ENCODE measurements at places on chromosomes 13 and 19.

DNA sequence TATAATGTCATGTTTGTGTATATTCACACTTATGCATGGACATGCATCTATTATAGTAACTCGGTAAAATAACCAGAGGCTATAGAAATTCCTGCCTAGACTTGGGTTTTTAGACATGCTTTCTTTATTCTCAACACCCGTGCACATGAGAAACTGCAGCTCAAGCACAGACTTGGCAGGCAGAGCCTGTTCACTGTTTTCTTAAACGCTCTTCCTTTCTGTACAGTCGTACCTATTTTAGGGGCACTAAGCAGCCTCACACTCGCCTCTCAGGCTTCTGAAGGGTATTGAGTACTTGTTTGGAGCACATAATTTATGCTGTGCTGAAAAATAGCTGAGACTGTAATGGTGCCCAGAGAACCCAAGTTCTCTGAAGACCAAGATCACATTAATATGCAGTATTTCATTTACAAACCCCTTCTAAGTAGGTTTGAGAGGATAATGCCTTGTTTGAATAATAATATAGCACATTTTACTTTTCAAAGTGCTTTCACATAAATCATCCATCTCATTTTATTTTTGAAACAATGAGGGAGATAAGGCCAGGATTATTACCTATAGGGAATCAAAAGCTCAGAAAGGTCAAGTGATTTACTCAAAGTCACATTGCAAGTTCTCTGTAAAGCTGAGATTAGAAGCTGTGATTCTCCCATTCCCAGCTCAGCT lies 429.9 kb downstream of the SPRY2 start:
- no peak for DNase-seq

GRCh38 chr19:18049385-18049784 lies 37.3 kb downstream of the IL12RB1 start:
- DNase-seq, result no peak

- no peak for DNase-seq
Measured at GRCh38 chr13:72599178-72599743, 128.2 kb downstream of the MZT1 start.

DNA sequence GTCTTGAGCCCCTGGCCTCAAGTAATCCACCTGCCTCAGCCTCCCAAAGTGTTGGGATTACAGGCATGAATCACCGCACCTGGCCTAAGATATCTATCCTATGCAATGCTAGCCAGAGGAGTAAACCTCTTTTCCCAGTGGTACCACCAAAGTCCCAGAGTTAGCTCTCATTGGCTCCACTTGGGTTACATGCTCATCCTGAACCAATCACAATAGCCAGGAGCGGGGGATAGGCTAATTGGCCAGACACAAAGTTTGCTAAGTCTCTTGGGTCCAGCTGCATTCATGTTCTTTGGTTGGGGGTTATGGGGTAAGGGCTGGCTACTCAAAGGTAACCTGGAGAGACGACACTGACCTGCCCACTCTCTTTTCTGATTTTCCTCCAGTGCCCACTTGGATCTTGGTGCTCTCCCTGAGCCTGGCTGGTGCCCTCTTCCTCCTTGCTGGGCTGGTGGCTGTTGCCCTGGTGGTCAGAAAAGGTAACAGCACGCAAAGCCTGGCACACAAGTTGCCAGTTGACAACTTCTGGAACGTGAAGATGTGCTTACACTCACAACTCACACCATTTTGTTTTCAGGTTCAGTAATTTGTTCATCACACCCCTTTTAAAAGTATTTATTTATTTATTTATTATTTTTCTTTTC lies 7.8 kb downstream of the C19orf38 start:
- DNase-seq, result no peak

DNA sequence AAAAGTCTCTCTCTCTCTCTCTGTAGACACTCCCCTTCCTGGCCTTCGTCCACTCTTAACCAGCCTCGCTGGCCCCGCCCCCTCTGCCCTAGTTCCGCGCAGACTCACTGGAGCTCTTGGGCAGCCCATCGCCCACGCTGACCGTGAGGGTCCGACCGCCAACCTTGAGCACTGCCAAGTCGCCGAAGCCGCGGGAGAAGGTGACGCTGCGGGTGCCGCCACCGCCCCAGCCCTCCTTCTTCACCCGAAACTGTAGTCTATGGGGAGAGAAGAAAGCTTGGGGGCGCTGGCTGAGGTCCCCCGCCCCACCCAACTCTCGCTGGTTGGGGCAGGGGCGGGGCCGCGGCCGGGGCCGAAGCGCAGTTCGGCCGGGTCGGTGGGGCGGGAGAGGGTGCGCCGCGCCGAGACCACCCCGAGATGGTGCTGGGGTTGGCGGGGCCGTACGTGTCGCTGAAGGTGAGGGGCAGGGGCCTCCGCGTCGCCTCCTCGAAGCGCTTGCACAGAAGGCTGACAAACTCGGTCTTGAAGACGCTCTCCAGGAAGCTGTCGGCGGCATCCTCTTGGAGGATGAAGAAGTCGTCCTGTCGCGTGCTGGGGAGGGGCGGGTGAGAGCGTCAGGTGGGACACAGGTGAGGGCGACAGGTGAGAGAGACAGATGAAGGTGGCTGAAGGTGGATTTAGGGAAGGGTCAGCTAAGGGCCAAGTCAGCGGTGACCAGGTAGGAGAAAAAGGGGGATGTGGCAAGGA lies 12.6 kb upstream of the ZNF414 start:
- peak; percentile 80 for DNase-seq

- no peak for DNase-seq
Measured at GRCh38 chr19:45568732-45569131, 15.9 kb downstream of the OPA3 start.

DNA sequence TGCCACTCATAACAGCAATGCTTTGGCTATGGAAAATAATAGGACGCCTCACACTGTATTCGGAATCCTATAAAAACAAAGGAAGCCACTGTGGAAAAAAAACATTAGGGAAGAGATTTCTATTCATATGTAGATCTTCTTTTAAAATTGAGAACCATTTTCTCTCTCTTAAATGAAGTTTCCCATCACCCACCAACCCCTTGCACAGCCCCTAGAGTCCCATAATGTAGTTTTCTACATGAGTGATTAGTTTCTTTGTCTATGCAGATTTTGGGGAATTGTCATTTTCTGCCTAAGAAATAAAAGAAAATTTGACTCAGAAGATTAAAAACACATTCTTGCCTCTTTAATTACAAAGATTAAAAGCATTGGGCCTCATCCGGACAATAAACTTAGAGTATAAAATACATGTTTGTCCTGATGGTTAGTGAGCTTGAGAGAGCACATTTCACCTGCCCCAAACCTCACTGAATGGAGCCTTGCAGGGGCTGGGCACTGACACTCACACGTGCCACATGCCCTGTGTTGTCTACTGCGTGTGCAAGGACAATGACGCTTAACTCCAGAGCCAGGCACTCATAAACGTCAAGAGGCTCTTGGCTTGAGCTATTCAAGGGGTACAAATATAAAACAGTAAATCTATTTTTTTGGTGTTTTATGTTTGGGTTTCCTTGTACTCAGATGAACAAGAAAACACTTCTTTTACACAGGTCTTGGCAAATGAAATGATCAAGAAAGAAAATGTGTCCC lies 40.0 kb upstream of the KL start:
- no peak for DNase-seq

DNA sequence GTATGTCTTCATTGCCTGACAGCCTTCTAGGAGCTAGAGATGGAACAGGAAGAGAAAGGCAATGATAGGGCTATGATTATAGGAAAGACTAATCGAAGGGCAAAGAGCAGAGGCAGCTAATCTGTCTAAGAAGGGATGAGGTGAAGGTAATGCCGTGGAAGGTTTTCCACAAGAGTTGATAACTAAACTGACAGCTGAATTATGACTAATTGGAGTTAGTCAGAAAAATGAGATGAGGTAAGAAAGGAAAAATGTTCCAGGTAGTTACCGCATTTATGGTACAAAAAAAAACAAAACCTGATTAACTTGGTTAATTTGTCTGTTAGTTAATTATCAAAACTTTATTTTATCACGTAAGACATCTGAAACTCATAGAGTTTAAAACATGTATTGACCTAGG lies 260.3 kb downstream of the SLITRK6 start:
- no peak for DNase-seq

GRCh38 chr13:35945368-35945767 lies 185.8 kb downstream of the DCLK1 start:
- DNase-seq, result no peak

GRCh38 chr19:48634036-48634342 lies 3.2 kb downstream of the DBP start:
- DNase-seq, result no peak

DNA sequence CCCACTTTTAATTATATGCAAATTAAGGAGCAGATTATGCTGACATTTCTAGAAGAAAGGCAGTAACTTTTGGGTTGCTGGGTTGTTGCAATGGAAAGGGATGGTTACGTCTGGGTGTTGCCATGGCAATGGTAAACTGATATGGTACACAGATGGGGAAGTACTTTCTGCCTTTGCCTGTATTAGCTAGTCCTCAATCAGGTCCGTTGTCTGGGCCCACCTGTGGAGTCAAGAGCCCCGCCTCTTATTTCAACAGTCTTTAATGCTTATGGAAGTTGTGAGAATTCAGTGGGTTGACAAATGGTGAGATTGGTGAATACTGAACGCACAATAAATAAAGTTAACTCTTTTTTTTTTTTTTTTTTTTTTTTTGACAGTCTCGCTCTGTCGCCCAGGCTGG lies 30.6 kb upstream of the DPP9 start:
- no peak for DNase-seq

DNA sequence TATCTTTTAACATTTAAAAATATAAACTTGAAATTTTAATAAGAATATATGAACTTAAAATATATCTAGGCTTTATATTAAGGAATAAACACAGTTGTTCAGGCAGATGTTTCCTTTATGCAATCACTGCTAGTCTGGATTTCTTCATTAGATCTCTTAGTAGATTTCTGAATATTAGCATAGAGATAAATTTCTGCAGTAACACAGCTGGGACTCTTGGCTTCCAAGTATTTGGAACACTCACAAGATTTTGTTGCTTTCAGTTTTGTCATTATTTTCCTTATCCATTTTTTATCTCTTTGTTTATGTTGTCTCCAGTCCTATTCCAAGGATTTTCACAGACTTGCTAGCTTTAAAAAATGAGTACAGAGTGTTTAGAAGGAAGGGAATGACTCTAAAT lies 857.1 kb downstream of the GPC5 start:
- no peak for DNase-seq

DNA sequence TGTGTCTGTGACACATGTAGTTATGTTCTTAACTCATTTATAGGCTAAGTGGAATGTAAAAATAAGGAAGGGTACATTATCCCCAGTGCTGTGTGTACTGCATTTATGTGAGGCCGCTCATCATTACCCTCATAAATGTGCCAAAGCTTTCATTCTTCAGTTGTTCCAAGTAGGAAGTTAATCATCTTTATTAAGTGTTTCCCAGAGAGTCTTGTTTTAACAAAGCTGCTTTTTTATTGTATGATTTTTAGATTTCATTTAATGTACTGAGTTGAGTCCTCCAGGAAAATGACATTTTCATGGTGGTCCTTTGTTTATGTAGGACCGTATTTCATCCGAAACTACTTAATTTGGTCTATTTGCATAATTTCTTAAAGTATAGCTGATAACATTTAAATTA lies 379.8 kb downstream of the DLEU7 start:
- DNase-seq, result no peak

GRCh38 chr13:75181906-75182305 lies 300.1 kb downstream of the TBC1D4 start:
- no peak for DNase-seq

GRCh38 chr13:82976499-82976898 lies 905.8 kb downstream of the SLITRK1 start:
- no peak for DNase-seq

DNA sequence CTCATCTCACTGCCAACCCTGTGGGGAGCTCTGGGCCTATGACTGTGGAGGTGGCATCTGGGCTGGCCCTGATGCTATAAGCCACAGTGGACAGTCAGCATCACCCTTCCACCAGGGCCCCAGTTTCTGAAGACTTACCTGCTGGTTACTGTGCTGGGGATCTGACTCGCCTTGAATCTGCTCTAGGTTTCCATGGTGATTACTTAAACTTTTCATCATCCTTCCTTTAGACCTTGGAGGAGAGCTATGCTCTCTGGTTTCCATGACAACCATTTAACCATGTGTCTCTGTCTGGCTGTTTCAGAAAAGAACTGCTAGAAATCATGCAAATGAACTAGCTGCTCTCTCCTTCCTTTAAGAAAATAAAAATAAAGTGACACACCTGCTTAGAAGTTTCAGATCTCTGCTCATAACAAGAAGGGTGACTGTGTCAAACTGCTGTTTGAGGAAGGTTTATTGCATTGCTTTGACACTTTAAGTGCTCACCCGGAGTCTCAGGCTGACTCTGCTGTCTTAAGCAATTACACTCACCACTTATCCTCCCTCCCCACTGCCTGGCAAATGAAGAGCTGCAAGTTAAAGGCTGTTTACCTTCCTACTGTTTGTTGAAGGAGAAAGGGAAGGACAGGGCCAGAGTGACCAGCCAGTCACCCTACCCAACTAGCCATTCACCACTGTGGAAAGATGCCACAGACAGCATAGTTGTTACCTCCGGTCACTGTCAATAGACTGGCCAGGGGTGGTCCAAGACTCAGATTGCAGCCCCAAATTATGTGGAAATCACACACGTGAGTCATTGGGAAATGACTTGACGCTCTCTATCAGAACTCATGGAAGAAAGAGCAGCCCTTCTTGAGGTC lies 87.6 kb downstream of the HSPH1 start:
- DNase-seq, result no peak

- DNase-seq, result no peak
Measured at GRCh38 chr19:51124729-51125128, at the start of gene SIGLEC9. TSS of gene SIGLEC9 (plus strand) at chr19:51124906. CDS start at chr19:51124975, 69 bp downstream.

DNA sequence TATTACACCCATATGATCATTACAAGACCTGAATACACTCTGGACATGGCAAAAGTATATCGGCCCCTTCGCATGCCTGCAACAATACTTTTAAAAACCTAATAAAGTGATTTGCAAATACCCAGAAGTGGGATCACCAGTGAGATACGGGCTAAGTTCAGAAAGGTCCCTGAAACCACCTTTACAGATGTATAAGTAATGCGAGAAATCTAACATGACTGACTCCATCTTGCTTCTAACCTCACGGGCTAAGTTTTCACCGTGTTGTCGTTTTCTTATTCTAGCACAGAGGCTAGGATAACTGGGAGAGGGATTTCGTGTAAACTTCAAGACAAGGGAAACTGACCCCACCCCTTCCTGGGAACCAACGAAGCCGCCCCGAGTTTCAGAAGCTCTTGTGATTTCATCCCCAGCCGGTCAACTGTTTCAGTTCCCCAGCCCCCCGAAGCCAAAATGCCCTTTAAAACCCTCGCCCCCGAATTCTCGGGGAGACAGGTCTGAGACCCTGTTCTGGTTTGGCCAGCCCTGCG lies 703 bp downstream of the NEK3 start:
- DNase-seq, result no peak

GRCh38 chr13:50382511-50382910 lies 367.3 kb downstream of the KCNRG start:
- DNase-seq, result no peak

- no peak for DNase-seq
Measured at GRCh38 chr13:46369506-46370277, 17.4 kb downstream of the RUBCNL start.

- DNase-seq, result no peak
Measured at GRCh38 chr19:18710996-18711751, 27.7 kb downstream of the CRTC1 start.

- no peak for DNase-seq
Measured at GRCh38 chr13:30618930-30619279, 1.2 kb downstream of the USPL1 start.

GRCh38 chr13:44815623-44816022 lies 173.6 kb downstream of the NUFIP1 start:
- DNase-seq, result peak; percentile 63
